Activated CD4-positive, alpha-beta T cell treated with anti-CD3 and anti-CD28 coated beads for 4 hours (primary cell): ENCODE measurements at places on chromosomes 6 and 20.

DNA sequence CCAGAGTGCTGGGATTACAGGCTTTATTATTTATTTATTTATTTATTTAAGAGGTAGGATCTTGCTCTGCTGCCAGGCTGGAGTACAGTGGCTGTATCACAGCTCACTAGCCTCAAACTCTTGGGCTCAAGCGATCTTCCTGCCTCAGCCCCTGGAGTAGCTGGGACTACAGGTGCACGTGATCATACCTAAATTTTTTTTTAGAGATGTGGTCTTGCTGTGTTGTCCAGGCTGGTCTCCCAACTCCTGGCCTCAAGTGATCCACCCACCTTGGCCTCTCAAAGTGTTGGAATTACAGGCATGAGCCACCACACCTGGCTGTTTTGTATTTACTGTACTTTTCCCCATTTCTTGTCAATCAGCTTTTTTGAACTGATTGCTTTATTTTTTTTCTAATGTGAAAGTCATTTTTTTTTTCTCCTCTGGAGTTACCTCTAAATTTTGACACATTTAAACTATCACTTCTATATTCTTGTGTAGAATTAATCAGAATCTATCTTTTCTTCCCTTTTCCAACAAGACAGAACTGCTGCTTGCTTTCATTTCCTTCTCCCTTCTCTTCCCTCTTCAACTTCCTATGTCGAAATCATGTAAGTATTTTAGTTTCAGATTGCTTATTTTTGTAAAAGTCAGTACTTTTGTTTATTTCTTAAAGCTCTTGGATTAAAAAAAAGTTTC, 12.0 kb downstream of the PANK2 start:
- no peak for DNase-seq

DNA sequence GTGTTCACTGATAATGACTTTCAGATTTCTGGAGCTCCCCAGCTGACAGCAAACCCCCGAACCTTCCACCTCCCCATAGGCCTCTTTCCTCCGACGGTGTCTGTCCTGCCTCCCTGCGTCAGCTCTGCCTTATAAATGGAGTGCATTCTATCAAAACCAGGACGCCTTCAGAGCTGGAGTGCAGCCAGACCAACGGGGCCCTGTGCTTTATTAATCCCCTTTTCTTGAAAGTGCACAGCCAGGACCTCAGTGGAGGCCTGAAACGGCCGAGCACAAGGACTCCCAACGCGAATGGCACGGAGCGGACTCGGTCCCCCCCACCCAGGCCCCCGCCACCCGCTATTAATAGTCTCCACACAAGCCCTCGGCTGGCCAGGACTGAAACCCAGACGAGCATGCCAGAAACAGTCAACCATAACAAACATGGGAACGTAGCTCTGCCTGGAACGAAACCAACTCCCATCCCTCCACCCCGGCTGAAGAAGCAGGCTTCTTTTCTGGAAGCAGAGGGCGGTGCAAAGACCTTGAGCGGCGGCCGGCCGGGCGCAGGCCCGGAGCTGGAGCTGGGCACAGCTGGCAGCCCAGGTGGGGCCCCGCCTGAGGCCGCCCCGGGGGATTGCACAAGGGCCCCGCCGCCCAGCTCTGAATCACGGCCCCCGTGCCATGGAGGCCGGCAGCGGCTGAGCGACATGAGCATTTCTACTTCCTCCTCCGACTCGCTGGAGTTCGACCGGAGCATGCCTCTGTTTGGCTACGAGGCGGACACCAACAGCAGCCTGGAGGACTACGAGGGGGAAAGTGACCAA, 42.3 kb upstream of the NAA20 start:
- DNase-seq: no peak

DNA sequence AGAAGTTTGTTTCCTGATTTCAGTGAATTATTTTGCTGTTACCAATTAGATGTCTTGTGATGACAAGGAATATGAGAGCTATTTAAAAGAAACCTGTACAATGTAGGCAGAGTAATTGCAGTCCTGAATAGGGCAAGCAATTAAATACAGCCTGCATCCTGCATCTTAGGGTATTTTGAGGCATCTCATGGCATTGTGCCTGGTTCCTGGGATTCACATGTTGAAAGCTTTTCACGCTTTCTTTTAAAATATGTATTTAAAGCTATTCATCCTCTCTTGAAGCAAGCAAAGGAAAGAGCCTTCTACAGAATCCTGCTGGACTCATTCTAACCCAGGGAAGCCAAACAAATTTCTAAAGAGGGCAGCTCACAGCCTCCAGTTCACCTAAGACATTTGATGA, 4.7 kb upstream of the RRAGD start:
- no peak for DNase-seq

GRCh38 chr6:69286331-69286730, 510.5 kb downstream of the LMBRD1 start:
- DNase-seq: no peak

DNA sequence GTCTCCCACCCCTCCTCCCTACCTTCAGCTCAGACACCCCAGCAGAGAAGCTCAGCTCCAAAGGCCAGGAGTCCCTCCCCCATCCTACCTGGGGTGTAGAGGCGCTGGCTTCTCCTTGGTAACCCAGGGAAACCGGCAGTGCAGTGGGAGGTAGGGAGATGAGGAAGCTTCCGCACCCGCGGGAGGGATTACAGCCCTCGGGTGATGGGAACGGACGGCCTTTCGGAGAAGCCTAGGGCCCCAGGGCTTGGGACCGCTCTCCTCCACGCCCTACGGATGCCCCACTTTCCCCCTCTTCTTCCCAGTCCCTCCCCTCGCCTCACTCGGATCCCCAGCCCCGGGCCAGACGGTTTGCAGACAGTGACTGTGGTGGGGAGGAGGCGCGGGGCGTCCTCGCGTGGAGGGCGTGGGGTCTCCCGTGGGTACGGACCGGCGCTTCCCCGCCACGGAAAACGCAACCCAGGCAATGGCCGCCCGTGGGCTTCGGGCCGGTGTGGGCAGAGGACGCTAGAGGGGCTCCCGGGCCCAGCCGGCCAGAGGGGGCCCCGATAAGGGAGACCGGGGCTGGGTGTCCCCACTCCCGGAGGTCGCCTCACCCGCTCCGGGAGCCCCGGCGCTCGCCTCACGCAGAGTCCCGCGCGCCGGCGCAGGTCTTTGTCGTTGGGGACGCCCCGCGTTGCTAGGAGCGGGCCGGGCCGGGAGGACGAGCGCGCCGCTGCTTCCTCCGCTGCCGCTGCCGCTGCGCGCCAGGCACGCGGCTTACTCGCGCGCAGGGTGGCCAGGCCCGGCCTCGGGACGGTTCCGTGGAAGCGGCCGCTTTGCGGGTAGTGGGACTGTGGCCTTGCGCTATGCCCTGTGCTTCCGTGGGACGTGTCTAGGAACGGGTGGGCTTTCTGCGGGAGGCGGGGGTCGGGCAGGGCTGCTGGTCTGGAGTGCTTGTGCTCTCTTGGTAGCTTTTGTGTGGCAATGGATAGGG, 15.8 kb downstream of the AARS2 start:
- DNase-seq: peak; percentile 37

- no peak for DNase-seq
These were observed 55.6 kb downstream of the ZNF292 start for GRCh38 chr6:87210979-87211378.

DNA sequence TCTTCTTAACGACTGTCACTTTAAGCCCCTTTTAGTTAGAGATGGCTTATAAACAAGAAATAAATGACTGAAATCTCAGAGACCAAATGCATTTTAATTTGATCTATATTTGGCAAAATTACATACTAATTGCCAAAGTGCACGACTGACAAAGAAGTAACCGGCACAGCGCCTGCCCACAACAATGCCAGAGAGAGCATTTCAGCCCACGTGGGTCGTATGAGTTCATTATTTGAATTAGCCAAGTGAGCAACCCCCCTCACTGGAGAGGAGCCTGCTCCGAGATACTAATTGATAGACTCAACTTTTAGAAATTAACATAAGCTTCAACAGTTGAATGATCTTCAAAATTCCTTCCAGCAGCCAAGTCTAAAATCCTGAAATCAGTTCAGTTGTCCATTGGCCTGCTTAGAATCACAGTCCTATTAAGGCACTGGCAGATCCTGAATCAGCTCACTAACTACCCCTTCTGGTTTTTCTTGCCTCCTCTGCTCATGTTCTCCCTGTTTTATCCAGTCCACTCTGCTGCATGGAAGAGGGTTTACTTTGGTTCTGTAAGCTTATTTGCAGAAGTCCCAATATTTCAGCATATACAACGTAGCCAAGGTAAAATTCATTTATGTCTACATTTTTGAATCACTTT, 519.1 kb upstream of the AGPAT4 start:
- DNase-seq: no peak

DNA sequence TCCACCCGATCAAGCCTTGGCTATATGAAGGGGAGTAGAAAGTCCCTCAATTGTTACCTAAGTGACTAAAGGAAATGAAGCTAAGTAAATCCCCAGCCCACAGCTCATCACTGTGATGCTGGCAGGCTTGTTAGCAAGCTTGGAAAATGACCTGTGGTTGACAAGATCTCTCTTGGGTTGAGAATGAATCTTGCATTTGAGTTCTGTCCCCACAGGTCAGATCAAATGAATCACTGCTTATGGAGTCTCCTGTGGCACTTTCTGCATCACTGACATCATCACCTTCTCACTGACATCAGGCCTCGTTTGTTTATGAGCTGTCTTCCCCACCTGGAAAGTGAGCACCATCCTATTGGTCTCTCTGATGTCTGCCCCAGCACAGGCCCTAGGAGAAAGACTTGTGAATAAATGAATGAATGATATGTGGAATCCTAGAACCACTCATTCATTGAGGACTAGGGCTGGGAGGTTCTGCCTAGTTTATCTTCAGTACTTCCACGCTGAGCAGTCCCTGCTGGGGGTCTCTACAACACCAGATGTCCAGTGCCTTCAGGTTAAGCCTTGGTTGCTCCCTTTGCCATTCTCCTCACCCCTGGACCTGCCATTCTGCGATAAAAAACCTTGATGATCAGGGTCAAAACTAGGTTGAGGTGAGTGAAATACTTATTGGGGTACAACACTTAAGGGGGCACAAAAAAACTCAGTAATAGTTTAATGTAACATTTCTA, 318.4 kb upstream of the MOCS1 start:
- DNase-seq: no peak

DNA sequence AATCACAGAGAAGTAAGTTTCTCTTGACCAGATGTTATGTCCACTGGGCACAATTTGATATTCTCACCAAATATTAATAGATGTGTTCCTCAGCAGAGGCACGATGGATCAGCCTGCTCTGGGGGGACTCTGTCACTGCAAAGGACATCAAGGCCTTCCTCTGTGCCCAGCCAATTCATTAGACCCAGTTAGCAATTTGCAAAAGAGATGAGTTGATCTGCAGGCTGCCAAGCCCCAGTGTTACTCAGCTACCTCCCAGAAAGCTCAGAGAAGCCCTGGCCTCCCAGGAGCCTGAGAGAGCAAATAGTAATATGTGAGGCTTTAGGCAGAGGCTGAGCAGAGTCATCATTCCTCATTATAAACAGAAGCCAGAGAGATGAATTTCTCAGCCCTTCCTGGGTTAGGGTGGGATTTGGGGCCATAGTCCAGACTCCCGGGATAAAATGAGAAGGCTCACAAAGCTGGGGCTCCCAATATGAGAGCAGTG, 54.2 kb downstream of the ZNF831 start:
- no peak for DNase-seq

DNA sequence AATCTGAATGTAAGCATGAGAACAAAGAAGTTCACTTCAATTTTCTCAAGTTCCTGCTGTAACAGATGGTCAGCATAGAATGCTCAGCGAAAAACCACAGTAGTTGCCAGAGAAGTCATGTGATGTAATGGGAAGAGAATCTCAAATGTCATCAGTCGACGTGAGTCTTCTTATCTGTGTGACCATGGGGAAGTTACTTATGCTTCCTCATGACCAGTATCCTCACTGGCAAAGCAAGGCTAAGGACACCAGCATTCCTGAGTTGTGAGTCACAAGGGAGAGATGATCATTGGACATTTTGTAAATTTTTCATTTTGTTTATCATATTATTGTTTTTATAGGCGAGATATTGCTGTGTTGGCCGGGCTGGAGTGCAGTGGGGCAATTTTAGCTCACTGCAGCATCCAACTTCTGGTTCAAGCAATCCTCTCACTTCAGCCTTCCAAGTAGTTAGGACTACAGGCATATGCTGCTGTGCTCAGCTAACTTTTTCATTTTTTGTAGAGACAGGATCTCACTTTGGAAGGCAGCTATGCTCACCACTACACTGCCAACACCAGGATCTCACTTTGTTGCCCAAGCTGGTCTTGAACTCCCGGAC, 21.9 kb downstream of the SGK1 start:
- no peak for DNase-seq

DNA sequence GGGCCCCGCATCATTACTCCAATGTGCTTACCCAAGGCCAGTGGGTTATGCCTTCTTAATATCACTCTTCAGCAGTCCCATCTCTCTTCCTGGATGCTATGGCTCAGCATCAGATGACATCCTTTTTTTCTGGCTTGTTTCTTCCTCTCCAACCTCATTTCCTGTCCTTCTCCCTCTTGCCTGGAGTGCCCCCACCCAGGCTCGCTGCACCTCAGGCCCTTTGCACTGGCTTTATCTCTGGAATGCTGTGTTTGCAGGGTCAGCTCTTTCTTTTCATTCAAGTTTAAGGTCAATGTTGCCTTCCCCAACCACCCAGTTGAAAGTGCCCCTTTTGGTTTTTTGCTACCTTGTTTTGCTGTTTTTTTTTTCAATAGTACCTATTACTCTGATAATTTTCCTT, 36.7 kb downstream of the CD40 start:
- DNase-seq: no peak

- DNase-seq: no peak
These were observed 92.7 kb downstream of the CD40 start for GRCh38 chr20:46210672-46211330.

- peak; percentile 62 for DNase-seq
These were observed 21.5 kb downstream of the OR2B2 start for GRCh38 chr6:27890445-27891319.

DNA sequence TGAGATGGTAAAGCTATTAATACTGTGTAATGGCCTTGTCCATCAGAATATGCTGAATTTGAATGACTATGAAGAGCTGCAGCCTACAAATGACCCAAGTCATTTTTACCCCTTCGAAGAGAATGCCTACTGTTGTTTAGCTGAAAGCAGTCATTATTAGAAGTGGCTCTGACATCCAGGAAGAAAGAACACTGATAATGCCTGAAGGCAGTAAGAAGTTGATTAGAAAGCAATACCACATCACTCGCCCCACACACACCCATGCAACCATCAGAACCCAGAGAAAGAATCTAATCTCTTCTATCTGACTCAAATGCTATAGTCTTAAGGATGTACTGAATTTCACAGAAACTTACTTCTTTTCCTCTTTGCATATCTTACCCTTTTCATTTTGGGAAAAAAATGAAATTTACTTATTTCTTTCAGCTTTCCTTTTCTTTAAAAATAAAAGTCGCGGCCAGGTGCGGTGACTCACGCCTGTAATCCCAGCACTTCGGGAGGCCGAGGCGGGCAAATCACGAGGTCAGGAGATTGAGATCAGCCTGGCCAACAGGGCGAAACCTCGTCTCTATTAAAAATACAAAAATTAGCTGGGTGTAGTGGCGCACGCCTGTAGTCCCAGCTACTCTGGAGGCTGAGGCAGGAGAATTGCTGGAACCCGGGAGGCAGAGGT, 61.0 kb downstream of the ARHGAP18 start:
- no peak for DNase-seq

GRCh38 chr6:151494235-151494935, 568 bp downstream of the CCDC170 start:
- DNase-seq: no peak

- no peak for DNase-seq
These were observed 3.5 kb upstream of the LAMP5 start for GRCh38 chr20:9510911-9511310.
